ENCODE measurements at places on chromosomes 6 and 20.

- no peak for DNase-seq
These were observed 31.3 kb downstream of the AKIRIN2 start for GRCh38 chr6:87670707-87671106.

DNA sequence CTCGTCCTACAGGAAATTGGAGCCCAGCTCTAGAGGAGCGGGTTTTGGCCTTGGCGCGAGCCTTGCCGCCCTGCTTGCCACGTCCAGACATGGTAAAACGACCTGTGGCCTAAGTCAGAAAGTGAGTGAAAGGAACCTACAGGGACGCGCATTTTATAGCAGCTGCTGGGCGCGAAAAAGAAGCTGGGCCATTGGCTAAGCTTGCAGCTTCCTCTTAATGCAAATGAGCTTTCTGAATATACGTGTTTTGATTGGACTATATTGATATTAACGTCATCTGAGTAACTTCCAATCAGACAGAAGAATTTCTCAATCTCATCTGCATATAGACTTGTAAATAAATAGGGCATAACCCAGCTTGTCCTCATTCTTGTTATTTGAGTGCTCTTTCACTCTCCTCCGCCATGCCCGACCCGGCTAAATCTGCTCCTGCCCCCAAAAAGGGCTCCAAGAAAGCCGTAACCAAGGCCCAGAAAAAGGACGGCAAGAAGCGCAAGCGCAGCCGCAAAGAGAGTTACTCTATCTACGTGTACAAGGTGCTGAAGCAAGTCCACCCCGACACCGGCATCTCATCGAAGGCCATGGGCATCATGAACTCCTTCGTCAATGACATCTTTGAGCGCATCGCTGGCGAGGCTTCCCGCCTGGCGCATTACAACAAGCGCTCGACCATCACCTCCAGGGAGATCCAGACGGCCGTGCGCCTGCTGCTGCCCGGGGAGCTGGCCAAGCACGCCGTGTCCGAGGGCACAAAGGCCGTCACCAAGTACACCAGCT, 18.9 kb downstream of the OR2B2 start:
- peak; percentile 92 for DNase-seq

- DNase-seq = no peak
These were observed 137.5 kb downstream of the ATXN1 start for GRCh38 chr6:16623731-16624130.

DNA sequence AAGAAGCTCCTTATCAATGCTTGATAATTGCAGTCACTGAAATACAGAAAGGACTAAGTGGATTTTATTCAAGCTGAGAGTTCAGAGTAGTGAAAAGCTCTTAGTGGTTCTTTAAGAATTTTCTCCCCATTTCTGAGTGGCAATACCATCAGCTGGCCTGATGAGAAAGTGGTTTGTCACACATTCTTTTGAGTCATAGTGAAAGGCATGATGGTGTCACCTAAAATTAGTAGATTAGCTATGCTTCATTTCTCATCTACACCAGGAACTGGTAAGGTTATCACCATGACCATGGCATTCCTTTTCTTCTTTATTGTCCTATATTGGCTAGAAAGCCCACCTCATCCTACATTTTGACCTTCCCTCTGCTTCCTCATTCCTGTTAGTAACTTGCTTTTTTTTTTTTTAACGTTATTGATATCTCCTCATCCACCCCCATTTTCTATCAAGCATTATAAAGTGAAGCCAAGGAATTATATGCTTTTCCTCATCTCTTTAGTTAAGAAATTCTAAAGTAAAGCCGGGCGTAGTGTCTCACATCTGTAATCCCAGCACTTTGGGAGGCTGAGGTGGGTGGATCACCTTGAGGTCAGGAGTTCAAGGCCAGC, 67.4 kb upstream of the LOC128125822 start:
- no peak for DNase-seq

- DNase-seq = no peak
These were observed 153.5 kb upstream of the STMND1 start for GRCh38 chr6:16948396-16948795.

DNA sequence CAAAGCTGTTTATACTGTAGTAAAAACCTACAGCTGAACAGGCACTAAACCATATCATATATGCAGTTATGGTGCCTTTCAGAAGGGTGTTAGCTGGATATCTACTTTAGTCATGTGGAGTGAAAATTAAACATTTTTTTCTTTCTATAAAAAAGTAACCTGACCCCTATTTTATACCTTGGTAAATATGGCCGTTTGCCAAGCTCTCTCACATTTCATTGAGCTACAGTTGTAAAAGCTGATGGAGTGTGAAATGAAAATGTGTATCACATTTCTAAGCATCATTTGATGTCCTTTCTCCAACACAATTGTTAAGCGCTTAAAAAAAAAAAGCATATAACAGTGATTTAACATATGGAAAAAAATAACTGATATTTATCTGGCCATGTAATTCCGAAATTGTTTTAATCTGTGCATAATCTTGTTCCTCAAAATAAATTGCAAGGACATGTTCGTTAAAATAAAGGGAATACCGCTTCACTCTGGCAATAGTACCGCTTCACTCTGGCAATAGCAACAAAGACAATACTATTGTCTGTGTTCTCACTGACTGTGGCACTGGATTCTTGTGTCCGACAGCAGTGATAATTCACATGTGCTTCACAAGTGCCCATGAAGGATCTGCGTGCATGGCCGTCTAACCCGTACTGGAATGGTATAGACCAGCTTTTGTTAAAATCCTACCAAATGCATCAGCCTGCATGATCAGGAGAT, 391.8 kb upstream of the SOX4 start:
- DNase-seq = no peak

DNA sequence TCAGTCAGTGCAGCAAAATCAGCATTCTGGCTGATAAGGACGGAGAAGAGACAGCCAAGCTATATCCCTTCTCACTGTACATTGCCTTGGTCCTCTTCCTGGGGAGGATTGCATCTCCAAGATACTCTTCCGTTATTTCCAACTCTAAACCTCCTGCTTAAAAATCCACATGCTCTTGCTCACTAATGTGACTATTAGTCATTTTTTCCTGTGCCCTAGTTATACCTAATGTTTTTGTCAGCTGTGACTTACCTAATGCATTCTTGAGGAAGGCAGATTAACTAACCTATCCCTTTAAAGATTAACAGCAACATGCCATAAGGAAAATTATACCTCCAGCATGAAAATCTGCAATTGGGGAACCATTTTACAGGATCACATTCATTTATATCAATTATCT, 317.6 kb downstream of the BTBD9 start:
- DNase-seq = no peak

DNA sequence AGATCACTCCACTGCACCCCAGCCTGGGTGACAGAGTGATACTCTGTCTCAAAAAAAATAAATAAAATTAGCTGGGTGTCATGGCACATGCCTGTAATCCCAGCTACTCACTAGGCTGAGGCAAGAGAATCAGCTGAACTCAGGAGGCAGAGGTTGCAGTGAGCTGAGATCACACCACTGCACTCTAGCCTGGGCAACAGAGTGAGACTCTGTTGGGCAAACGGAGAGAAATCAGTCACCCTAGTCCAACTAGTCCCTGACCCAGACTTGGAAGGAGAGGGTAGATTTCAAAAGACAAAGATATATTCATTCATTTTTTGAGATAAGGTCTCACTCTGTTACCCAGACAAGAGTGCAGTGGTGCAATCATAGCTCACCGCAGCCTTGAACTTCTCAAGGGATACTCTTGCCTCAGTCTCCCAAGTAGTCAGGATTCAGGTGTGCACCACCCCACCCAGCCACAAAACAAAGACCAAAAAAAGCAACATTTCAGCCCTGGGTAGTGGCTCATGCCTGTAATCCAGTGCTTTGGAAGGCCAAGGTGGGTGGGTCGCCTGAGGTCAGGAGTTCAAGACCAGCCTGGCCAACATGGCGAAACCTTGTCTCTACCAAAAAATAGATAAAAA, 26.2 kb upstream of the NCOA3 start:
- no peak for DNase-seq

GRCh38 chr6:40474937-40475336, 112.2 kb downstream of the LRFN2 start:
- no peak for DNase-seq

DNA sequence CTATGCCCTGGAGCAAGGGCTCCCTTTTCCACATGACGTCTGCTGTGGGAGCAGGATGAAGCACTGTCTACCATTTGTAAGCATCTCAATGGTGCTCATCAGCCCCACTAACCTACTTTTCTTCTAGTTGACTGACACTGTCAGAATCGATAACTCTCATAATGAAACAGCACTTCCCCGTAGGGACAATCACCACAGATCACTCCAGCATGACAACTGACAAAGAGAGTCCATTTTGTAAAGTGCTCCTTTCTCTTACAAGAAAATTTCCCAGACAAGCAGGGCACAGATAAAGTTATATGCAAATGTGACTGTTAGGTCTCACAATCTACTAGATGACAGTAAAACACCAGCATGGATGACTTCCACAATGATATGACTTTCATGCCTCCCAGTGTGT, 46.4 kb downstream of the HEBP2 start:
- no peak for DNase-seq

DNA sequence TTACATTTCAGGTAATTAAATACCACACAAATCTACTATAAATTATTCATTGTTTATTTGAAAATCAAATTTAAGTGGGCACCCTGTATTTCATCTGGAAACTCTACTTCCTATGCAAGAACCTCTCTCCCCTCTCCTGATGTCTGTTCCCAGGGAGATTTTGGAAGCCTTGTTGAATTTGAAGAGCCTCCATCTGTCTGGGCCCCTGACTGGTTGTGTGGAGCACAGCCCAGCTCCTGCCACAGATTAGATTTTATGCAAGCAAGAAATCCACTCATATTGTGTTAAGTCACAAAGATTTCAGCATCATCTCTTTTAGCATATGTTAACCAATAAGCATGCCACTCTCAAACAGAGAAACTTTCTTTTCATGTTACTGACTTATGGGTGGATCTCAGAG, 451.2 kb downstream of the TFAP2B start:
- DNase-seq = no peak

- no peak for DNase-seq
These were observed 24.4 kb downstream of the COMMD7 start for GRCh38 chr20:32718749-32719348.

DNA sequence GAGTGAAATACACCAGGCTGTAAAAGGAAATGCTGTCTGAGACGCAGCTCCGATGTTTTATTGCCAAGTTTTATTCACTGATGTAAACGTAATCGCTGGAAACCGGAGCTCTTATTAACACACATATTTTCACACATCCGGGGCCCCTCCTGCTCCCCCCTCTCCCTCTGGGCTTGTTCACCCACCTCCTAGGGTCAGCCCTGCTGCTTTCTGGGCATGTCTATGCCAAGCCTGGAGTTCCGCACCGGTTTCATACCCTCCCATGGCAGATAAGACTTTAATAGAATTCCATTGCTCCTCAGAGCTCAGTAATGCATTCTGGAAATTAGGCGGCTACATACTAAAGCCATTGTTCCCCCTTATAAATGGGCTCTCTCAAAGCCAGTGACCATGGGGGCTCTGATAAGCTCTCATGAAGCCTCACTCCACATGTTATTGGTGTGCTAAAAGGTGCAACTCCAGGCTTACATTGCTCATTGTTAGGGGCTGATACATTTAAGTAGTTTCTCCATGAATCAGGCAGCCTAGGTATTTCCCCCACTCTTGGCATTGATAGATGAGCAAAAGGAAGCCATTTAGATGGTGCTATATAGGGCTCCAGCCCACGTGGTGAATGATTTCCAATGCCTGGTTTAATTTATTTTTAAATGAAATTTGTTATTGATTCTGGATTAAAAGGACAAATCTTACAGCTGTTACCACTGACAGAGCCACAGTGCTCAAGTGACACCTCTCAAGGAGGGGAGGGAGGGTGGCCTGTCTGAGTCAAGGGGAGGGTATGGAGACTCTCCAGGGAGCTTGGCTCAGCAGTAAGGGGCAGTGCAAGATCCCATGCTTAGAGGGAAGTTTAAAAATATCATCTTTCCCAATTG, 4.5 kb upstream of the VSTM2L start:
- DNase-seq = no peak

GRCh38 chr6:111250791-111251354, 163.6 kb downstream of the SLC16A10 start:
- DNase-seq = no peak
